ENCODE measurements at places on chromosomes 12 and 14.

DNA sequence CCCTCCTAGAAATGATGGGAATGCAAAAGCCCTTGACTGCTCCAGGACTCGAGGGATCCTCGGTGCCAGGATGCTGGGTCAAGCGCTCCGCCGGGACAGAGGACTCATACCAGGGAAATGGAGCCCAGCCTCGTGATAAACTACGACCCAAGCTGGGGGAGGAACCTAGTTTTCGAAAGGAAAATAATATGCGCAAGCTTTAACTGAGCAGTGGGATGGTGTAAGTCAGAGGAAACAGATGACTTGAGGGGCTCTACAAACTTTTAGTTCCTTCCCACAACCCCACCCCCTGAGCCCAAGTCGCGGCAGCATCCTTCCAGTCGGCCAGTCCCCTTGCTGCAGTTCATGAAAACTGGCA, 654 bp upstream of the SUPT16H start:
- no peak for DNase-seq

DNA sequence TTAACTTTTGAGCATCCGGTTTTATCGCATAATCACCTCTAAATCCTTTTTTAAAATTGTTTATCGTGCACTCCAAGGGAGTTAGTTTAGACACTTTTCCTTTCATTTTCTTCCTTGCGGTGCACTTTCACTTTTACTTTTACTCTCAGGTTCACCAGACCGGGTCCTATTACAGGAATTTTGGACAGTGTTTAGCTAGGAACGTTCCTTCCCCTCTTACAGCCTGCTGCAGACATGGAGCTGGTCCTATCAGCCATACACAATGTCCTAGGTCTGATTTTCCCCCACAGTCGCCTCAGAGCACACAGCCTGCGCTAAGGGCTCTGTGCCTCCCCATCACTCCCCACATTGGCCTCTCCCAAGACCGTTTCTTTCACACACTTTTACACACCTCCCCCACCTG, 103.9 kb downstream of the ALG10 start:
- DNase-seq, result no peak

DNA sequence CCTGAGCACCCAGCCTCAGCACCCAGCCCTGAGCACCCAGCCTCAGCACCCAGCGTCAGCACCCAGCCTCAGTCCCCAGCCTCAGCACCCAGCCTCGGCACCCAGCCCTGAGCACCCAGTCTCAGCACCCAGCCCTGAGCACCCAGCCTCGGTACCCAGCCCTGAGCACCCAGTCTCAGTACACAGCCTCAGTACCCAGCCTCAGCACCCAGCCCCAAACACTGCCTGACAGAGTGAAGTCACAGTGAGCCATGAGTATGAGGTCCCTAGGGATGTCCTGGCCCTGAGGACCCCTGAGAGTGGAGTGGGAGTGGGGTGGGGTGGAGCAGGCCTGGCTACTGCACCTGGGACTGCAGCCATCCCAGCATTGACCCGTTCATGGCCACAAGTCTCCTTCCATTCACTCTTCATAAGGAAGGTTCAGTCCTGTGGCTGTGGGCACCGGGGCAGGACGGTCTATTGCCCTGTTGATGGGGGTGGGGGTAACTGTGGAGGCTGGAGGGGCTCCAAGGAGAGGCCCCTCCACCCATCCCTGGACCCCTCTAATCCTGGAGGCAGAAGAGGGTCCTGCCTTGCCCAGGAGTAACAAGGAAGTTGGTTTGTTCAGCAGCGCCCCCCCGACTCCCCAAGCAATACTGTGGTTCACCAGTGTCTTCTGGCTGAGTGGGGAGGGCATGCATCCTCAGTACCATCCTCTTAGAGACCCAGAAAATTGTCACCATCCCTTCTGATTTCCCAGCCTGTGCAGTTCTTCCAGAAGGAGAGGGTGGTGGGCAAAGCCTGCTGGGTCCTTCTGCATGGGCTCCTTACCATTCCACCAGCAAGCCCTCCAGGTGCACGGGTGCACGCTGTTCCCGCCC, 140.5 kb downstream of the ADGRD1 start:
- DNase-seq, result no peak

DNA sequence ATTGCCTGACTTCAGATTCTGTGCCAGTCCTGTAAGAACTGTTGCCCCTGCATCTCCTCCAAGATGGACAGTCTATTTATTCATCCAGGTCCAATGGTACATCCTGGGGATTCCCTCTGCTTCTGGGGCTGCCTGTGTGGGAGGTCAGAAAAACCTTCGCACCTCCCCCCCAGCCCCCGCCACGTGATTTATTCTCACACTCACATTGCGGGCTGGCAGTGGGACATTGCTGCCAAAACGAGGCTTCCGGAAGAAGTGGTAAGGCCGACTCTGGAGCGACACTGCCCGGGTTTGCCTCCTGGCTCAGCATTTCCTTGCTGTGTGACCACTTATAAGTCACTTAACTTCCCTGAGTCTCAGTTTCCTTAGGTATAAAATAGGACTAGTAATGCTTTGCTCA, 5.9 kb upstream of the RTL1 start:
- DNase-seq, result no peak

GRCh38 chr12:128852026-128852698, 1.1 kb upstream of the GLT1D1 start:
- DNase-seq, result no peak

GRCh38 chr12:108400481-108400880, 61.4 kb upstream of the CMKLR1 start:
- DNase-seq, result no peak

DNA sequence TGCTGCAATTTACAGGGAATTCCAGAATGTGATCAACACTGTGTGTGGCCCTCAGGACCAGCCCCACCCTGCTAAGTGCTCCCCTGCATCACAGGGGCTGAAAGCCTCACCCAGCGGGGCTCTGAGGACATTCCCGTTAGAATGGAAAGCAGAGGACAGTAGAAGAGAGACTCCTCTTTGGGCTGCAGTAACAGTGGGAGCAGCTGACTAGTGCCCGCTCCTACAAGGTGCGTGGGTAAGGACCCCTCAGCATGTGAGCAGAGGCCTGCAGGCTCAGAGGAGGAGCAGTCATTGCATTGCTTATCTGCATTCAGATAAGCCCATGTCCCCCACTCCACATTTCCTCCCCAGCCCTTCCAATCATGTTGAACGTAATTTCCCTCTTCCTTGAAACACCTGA, 120.1 kb downstream of the ITPR2 start:
- no peak for DNase-seq

- DNase-seq, result no peak
Observed at GRCh38 chr12:110371408-110372055, 32.0 kb downstream of the ANAPC7 start.

DNA sequence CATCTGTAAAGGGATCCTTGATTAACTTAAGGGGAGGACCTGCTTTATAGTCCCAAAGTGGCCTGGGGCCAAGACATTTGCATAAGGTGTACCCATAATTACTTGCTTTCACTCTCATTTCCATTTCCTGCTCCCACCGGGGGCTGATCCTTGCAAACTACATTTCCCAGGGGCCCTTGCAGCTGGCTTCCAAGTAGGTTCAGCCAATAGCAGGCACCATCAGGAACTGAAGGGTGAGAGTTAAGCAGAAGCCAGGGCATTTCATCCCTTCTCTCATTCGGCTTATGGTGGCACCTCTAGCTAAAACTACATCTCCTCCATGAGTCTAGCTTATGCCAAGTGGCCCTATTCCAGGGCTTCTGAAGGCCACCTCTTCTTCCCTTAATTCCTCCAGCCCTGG, 88.8 kb downstream of the CCDC60 start:
- DNase-seq, result no peak

- no peak for DNase-seq
Observed at GRCh38 chr14:36659010-36659821, 2.4 kb upstream of the PAX9 start.

- DNase-seq, result no peak
Observed at GRCh38 chr12:50201987-50202521, 34.9 kb upstream of the CERS5 start.

DNA sequence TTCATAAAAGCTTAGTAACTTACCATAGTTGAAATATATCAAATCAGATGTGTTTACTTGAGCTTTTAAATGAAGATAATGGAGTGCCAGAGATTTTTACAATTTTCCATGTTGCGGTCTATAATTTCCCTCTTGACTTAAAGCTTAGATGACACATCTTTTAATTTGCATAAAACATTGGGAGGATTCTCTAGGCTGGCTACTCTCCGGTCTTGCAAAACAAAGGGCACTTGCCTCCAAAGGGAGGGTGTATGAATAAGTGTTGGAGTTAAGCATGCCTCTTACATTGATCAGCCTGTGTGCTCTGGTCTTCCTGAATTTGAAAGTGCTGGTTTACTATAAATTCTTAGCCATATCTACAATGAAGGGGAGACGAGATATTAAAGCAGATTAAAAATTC, 336.4 kb upstream of the NAV3 start:
- DNase-seq, result no peak

GRCh38 chr12:126741536-126742240, 1525.3 kb upstream of the TMEM132C start:
- no peak for DNase-seq

GRCh38 chr12:124391340-124392261, 96.7 kb downstream of the RFLNA start:
- peak; percentile 68 for DNase-seq

GRCh38 chr12:25130741-25131188, 64.2 kb downstream of the DNAI7 start:
- no peak for DNase-seq

GRCh38 chr12:89059721-89060541, 292.4 kb downstream of the DUSP6 start:
- no peak for DNase-seq

DNA sequence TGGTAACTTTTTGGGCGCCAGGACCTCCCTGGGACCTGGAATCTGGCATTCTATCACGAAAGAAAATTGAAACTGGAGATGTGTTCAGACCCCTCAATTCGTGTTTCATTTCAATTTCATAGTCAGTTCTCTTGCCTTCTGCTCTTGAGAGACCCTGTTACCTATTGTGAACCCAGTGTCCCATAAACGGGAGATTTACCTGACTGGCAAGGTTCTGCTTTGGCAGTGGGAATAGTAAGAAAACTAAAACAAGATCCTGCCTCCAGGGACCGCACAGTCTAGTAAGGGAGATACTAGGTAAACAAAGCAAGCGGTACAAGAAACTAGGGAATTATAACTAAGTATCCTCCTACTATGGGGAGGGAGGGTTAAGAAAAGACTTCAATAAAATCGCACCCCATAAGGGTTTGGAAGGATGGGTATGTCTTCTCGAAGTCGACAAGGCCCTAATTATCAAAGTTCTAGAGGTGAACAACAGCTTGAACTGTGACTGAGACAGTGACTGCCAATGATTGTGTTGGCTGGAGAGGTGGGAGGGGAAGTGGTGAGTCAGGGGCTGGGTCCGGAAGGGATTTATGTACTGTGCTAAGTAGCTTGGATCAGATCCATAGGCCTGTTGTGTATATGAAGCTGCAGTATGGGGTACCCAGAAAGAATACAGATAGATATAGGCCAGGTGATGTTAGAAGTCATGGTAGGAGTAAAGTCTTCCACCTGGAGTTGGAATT, 754 bp downstream of the ACSS3 start:
- no peak for DNase-seq

DNA sequence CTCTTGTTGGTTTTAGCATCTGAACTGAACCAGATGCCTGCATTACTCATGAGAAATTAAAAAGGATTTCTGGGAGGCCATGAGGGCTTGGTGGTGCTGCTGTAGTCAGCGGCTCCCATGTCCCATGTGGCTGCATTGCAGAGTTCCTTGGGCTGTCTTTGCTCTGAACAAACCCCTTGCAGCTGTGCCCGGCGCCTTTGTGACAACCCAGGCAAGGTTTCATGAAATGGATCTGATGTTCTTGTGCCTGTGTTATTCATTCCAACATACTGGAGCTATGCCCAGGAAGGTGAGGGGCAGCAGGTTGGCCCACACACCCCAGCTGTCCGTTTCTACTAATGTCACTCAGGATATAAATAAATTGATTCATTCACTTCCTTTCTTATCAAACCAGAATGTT, 40.8 kb downstream of the TGFB3 start:
- DNase-seq, result no peak

GRCh38 chr12:67517181-67517887, 131.2 kb upstream of the DYRK2 start:
- no peak for DNase-seq

DNA sequence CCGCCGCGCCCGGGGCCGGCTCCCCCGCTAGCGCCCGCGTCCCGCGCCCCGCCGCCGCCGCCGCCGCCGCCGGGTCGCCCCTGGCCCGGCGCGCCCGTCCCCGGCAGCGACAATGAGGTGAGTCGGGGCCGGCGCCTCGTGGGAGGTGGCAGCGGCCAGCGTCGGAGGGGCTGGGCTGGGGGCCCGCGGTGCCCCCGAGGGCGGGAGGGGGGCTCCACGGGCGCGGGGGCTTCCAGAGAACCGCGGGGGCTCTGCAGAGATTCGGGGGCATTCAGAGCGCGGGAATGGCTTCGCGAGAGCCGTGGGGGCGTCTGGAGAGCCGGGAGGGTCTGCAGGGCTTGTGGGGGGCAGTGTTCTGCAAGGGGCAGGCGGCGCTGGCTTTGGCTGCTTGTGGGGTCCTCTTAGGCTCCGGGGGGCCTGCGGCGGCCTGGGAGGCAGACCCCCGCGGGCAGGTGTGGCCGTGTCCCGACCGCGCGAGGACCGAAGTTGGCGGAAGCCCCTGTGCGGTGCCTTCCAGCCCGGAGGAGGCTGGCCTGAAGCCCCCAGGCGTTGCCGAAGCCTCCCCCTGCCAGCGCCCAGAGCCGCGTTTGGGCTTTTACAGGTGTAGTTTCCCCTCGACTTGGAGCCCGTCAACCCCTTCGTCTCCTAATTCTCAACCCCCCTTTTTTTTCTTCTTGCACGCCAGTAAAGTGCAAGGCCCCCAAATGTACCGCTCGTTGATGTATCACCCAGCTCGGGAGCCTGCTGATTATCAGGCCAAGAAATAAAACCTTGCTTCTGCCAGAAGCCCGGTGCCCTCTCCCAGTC, 93.1 kb upstream of the EVL start:
- DNase-seq, result peak; percentile 31

DNA sequence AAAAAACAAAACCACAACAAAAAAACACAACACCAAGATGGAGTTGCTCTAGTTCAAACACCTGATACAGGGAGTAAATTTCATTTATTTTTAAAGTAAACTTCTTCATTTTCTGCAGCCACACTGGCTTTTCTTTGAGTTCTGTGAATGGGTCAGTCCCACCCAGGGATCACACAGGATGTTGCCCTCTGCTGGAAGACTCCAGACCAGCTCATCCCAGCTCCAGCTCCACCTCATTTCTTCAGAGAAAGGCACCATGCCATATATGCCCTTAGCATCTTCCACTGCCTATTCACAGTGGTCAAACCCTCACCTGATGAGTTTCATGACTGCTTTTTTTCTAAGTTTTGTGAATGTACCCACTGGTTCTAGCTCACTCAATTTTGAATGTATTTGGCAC, 8.0 kb downstream of the GLIPR1 start:
- DNase-seq, result no peak

DNA sequence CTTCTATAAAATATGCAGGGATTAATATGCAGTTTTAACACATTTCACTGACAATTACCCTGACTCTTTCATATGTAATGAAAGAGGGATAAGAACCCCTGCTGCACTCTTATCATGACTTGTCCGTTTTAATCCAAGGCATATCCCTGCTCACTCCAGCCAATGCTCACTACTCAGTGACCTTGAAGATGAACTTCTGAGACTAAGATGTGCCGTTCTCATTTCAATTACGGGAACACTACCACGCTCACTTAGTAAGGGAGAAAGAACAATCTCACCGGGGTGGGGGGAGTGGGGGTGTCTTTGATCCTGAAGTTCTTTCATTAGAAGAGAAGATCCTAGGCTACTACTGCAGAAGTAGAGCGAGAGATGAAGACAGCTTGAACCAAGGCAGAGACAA, 50.5 kb downstream of the PKP2 start:
- no peak for DNase-seq
